ENCODE measurements at places on chromosomes 2 and 18. TPM values are rescaled to one million over a fixed set of nuclear protein-coding genes. Genes with fewer than 3 reads are reported as not detected.

The IL1R2 gene
- total RNA-seq: 3.6 TPM

The RSAD2 gene
- total RNA-seq: 3.1 TPM

The PTPRN gene
- not detected for total RNA-seq

The GPR45 gene
- total RNA-seq: not detected

The DHRS9 gene
- total RNA-seq: 0.22 TPM

The TMEM247 gene
- total RNA-seq: not detected

The VIT gene
- 123 TPM for total RNA-seq

The CXCR1 gene
- 0.66 TPM for total RNA-seq

The HOXD4 gene
- 16.2 TPM for total RNA-seq

The CHRNG gene
- not detected for total RNA-seq

The TMEM87B gene
- total RNA-seq: 20.1 TPM

The OST4 gene
- 162 TPM for total RNA-seq

The MTX2 gene
- total RNA-seq: 21.9 TPM

The ABCG8 gene
- not detected for total RNA-seq

The NCKAP5 gene
- 2.7 TPM for total RNA-seq

The LOXL3 gene
- total RNA-seq: 15.0 TPM

The EFR3B gene
- 5.9 TPM for total RNA-seq

The LIMS1 gene
- 33.7 TPM for total RNA-seq

The FSIP2 gene
- 1.2 TPM for total RNA-seq

Measured in tibial nerve (tissue), 4 donors.